CD4-positive, alpha-beta T cell treated with Interleukin-4 for 4 hours (primary cell): ENCODE measurements at places on chromosomes 12 and 14.

DNA sequence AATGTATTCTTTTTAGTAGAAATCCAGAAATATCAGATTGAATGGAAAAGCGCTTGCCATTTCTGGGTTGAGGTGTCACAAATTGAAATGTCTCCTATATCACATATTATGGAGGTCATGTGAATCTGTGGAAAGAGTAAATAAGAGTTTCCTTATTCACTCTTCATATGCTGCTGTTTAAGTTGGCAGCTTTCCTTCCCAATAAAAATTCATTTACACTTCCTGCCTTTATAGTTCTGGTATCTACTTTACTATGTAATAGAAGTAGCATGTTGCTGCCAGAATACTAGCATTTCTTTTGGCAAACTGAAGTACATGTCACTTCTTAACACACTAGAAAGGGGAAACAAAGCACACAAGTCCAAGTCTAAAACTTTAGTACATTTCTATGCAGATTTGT, 60.8 kb downstream of the SDR9C7 start:
- no peak for DNase-seq

DNA sequence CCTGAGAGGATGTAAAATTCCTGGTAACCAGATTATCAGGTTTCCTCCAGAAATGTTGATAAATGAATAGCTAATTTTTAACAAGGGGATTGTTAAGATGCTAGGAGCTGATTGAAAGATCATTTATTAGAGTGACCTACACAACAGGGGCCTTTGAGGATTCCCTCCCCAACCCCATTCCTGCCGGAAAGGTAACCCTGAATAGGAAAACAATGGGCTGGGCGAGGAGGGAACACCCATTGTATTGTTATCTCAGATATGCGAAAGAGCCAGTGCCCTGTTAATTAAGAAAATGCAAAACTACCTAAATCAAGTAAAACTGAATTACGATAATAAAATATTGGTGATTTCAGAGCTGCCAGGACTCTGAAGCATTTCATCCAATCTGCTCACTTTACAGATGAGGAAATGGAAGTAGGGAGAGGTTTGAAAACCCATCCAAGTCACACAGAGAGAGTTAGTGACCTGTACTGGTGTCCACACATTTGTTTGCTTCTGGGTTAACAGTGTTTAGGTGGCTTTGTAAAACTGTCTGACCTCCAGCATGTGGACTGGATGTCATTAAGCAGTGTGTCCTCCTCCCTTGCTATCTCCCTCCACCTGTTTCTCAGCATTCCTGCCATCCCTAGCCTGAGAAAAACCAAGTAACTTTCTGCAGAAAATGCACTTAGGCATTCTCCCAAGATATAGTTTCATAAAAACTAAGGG, 214.8 kb downstream of the TTC6 start:
- no peak for DNase-seq

GRCh38 chr12:53100466-53101151, 2.7 kb upstream of the SOAT2 start:
- DNase-seq: no peak

DNA sequence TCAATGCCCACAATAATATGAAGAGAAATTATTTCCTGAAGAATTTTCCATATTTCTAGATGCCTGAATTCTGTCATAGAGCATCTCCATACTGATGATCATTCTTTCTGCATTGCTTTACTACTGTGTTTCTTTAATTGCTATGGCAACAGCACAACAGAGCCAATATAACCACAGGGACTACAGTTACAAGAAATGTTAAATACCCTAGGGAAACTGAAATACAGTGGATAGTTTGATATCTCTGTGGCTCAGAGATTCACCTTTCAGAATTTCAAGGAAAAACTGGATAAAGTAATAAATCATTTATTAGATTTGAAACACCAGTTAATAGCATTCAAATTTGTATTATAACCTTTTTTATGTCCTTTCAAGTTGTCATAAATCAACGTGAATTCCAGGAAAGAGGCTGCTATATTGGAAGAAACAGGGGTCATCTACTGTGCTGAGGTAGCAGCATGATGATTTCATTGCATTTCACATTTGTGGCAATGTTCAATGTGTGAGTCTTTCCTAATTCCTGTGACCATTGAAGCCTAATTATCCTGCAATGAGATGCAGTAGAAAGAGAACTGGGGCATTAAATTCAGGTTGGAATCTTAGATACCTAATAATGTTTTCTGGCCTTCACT, 267.1 kb downstream of the LRFN5 start:
- no peak for DNase-seq

DNA sequence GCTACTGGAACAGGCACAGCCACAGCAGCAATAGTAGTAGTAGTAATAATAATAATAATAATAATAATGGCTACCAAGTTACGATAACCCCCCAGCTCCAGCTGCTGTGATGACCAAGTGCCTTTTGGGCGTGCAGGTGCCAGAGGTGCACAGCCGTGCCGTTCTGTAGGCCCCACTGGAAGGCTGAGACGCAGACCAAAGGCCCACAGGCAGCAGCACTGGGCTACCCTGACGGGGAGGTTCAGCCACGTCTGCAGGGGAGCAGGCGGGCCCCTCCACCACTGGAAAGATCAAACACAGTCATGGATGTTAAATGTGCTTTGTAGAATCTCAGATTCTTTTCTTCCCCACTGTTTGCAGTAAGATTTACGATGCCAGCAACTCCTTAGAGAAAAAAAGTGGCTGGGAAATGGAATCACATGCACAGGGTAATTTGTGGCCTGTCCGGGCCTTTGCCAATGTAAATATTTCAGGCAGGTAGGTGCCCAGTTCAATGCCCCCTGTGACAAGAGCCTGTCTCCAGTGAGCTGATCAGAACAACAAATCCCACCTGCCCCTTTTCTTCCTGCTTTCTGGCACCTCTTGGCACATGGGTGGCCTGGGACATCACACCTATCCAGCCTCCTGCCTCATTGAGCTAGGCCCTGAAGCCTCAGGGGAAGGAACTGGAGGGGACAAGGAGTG, 32.6 kb downstream of the CCDC85C start:
- DNase-seq: no peak

DNA sequence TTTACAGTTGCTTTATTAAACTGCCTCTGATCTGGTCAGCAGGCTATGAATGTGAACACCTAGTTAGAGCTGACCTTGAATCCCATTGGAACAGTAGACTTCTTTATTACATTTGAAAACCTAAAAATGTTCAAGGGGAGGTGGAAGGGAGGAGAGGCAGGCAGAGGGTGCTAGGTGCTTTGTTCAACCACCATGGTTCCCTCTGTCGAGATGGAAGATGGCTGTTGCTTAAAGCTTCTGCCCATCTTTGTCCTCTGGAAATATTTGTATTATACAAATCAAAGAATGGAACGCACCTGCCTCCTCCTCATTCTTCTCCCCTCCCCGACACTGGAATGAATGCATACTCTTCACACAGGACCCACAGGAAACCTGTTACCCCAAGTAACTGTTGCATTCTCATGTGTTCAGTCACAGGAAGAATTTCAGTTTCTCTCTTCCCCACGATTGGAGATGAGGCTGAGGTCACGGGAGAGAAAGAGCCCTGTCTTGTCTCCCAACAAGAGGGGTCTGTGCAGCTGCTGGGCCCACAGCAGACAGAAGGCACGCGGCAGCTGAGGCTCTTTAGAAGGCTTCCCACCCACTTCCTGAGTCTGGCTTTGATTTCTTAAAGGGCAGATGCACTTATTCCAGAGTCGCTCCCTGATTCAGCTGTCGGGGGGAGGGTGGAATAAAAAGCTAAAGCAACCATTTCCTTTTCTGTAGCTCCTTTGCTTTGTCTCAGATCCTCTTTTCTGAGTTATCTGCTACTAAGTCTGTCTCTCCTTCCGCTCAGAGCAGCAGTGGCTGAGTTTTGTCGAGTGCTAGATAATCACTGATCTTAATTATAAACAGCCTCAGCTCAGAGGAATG, 217.9 kb upstream of the BTG1 start:
- peak; percentile 65 for DNase-seq

DNA sequence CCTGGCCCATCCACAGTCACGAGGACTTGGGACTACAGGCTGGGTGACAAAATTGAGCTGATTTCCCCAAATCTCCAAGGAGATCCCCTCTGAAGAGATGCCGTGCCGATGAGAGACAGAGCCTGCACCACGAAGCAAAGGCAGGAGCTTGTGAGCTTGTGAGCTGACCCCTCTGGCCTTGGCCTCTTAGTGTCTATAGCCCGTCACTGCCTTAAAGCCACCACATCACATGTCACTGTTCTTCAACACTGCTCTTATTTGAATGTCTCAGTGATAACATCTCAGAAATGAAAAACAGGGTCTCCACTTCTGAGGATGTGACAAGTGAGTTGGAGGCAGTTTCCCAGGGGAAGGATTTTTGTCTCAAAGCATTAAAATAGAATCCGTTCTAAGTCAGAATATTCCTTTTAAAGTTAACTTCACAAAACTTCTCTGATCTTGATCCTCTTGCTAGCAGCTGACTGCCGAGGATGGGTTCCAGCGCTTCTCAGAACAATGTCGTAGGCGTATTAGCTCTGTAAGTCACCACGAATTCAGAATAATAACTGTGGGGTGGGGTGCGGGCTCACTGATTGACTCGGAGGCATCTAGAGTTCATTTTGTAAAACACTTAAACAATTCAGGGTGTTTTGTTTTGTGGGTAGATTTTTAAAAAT, 37.5 kb downstream of the CHST11 start:
- DNase-seq: peak; percentile 75

GRCh38 chr14:101454229-101454628, 107.1 kb upstream of the DIO3 start:
- DNase-seq: no peak
